ENCODE measurements at places on chromosomes 12 and 14. TPM values are rescaled to one million over a fixed set of nuclear protein-coding genes. Genes with fewer than 3 reads are reported as not detected.

Gene NTS
- not detected for total RNA-seq

DNA sequence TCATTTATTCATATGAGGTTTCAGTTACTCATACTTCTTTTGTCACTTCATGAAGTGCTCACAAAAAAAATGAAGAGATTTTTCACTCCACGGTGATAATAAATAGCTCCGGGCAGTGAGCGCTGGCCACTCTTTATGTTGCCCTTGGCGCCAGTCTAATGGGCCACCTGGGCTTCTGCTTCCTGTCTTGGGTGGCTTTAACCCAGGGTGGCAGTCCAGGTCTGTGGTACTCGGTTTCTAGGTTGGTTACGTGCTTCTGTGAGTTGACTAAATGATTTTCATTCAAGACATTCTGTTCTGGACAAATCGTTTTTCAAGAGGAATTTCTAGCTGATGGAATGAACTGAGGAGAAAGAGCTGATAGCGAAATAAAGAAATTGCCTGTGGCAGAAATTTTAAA is 34.6 kb upstream of the NID2 start:
- ATAC-seq, result no peak

Gene BHLHE41
- total RNA-seq, result not detected

Gene CDH24
- total RNA-seq, result 0.48 TPM

DNA sequence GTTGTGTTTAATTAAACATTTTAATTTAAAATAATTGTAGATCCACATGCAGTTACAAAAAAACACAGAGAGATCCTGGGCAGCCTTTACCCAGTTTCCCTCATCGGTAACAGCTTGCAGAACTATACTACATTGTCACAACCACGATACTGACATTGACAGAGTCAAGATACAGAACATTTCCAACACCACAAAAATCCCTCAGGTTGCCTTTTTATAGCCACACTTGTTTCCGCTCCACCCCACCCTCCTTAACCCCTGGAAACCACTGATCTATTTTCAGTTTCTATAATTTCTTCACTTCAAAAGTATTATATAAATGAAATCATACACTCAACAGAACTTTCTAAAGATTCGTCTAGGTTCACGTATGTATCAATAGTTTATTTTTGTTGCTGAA is 458.8 kb upstream of the SOX5 start:
- ATAC-seq, result no peak

Gene RPL10L
- total RNA-seq, result not detected

DNA sequence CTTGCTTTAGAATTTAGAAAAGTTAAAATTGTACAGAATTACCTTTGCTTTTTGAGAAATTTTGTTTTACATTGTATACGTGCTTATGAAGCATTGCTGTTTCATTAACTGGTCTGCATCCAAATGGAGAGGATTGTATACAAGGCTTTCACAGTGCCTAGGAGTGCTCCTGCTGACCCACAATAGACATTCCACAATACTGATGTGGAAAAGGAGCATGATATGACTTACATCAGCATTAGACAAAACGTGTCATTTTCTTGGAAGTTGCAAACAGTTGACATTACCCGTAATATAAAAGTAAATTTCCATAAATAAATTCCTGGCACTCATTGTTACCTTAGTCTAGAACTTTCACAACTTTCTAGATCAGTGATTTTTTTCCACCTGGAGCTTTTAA is 1.9 kb downstream of the PRKD1 start:
- ATAC-seq, result no peak

DNA sequence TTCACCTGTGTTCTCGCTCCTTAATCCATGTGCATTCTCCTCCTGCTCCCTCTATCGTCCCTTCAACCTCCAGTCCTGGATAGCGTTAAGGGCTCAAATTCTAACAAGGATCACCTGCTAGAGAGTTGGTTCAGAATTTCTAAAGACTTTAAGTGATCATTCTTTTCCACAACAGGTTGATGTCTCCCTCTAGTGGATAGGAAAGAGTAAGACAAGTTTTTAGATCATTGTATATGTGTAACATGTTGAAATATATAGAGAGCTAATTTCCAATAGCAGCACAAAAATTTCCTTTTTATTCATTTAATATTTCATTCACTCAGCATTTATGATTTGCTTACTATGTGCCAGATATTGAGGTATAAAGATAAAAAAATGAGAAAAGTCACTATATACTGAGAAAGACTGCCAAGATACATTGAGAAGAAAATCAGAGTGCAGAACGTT is 9.3 kb upstream of the ESR2 start:
- ATAC-seq, result peak; percentile 58

DNA sequence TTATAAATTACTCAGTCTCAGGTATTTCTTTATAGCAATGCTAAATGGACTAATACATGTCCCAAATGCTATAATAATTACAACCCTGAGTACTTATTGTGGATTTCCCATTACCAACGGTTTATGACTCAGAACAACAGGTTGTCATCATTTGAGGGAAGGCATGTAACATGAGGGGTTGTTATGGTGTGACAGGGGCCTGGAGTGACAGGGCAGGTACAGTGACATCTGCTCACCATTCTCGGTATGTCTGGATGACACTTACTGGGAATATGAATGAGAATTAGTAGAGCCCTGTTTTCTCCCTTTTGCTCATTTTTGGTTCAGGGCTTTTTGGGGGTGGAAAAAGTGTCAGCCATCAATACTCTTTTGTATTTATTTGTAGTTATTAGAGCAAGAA is 36.2 kb upstream of the FERMT2 start:
- peak; percentile 59 for ATAC-seq

- ATAC-seq, result no peak
Observed at GRCh38 chr12:57138526-57139272, 8.7 kb downstream of the LRP1-AS start.

GRCh38 chr12:132449565-132450417 is 40.2 kb upstream of the FBRSL1 start:
- ATAC-seq, result no peak

DNA sequence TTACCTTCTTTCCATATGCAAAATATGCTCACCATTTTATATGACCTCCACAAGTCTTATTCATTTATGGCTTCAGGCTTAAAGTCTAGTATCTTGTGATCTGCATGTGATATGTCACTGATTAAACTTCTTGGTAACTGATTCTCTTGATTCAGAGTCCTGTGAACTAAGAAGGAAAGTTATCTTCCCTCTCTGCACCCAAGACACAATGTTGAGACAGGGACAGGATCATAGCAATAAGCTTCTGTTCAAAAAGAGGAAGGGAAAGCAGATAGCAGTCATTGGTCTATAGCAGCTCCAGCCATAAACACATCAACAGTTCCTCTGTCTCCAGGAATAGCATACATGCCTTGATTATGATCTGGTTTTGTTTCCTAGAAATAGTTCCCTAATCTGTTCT is 103.1 kb downstream of the UNC79 start:
- no peak for ATAC-seq

Gene BIN2
- total RNA-seq, result 45.8 TPM

All from activated T-helper 17 cell treated with anti-CD3 and anti-CD28 coated beads, Interleukin-2, amount 50 U/mL, for 72 hours (primary cell).